GF-D8 (cell line): ENCODE measurements at places on chromosomes 7 and 10.

GRCh38 chr7:112892263-112892662 lies 102.1 kb upstream of the TMEM168 start:
- DNase-seq = no peak

DNA sequence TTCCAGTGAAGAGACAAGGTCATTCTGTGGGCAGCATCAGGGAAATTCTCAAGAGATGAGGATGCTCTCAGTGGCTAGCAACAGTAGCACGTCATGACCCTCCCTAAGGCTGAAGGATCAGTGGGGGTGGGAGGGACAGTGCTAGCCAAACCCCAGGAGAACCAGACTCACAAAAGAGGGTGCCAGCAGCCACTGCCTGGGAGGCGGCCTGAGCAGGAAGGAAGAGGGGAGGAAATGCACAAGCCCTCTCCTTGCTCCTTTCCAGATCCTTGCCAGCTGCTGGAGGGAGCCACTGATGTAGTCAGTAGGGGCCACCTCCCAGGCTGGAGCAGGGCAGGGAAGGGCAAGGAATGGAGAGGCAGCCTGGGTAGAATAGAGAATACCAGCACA lies 302.7 kb downstream of the RPS24 start:
- DNase-seq = no peak

- no peak for DNase-seq
These were observed 90.0 kb upstream of the BMPER start for GRCh38 chr7:33815336-33815735.

DNA sequence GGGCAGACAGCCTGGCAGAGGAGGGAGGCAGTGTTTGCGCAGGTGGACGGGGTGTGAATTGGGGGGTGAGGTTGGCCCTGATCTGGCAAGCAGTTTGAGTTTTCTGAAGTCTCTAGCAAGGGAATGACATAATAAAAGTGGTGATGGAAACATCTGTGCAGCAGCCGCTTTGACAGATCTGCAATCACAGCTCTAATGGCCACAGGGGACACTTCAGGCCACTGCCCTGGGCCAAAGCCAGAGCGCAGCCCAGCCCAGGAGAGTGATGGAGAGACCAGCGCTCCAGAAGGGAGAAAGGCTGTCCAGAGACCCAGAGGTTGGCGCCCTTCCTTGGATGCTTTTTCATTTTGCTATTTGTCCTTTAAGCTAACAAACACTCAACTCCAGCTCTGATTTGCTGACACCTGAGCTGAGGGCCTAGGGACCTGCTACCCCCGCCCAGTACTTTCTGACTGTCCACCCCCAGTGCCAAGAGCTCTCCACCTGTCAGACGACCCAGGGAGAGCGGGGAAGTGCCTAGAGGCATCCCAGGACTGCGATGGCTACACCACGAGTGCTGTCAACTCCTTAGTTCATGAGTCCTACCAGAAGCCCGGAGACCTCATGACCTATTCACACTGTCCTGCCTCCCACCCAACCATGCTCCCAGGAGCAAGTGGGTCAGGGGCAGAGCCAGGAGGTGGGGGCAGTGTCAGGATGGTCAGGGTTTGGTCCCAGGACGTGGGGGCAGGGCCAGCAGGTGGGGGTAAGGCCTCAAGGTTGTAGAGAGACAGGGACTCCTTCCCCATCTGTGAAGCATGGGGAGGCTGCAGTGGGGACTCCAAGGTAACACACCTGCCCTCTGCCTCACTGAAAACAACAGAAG lies 112.6 kb downstream of the PRKAG2 start:
- DNase-seq = no peak

- DNase-seq = no peak
These were observed 3.1 kb upstream of the HOXA4 start for GRCh38 chr7:27133409-27134231.

- DNase-seq = no peak
These were observed 59.1 kb downstream of the PDGFA start for GRCh38 chr7:460374-461116.

GRCh38 chr10:23081221-23081750 lies 14.1 kb upstream of the MSRB2 start:
- no peak for DNase-seq

- DNase-seq = no peak
These were observed 852.0 kb upstream of the PHF14 start for GRCh38 chr7:10121631-10122030.

DNA sequence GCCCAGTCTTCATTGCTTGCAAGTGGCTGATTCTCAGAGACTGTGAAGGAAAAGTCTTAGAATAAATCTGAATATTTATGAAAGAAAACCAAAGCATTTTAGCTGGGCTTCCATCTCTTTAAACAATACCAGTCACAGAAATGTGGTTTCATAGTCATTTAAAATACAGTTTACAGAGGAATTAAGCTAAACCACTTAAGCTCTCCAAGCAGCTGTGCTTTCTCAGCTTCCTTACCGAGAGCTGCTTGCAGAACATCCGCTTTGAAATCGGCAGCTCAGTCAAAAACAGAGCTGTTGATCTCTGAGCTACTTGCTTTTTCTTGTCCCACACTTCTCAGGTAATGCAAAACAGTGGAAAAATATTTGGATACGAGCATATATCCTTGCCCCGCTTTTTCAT lies 134.5 kb downstream of the DYNC1I1 start:
- DNase-seq = no peak

DNA sequence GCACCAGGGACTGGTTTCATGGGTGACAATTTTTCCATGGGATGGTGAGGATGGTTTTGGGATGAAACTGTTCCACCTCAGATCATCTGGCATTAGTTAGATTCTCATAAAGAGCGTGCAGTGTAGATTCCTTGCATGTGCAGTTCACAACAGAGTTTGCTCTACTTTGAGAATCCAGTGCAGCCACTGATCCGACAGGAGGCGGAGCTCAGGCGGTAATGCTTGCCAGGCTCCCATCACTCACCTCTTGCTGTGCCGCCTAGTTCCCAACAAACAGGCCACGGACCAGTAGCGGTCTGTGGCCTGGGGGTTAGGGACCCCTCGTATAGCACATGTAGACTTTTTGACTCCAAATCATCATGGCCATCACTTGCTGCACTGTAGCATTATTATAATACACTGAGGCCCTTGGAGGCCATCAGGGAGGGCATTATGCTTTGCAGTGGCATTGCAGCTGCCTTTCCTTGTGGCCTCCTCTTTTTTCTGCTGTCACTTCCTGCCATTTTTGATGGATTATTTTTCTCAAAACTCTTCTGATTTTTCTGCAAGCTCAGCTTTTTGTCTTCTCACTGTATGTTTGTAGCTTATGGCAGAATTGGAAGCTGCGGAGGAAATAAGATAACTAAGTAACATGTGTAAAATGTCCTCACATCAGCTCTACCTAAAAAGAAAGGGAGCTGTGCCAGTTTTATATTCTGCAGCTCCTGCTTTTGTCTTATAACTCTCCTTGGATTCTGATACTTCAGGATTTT lies 18.5 kb downstream of the CSGALNACT2 start:
- DNase-seq = no peak

- DNase-seq = no peak
These were observed 18.2 kb upstream of the CHST3 start for GRCh38 chr10:71945819-71946474.

GRCh38 chr7:108097703-108098102 lies 32.5 kb downstream of the LAMB4 start:
- no peak for DNase-seq

DNA sequence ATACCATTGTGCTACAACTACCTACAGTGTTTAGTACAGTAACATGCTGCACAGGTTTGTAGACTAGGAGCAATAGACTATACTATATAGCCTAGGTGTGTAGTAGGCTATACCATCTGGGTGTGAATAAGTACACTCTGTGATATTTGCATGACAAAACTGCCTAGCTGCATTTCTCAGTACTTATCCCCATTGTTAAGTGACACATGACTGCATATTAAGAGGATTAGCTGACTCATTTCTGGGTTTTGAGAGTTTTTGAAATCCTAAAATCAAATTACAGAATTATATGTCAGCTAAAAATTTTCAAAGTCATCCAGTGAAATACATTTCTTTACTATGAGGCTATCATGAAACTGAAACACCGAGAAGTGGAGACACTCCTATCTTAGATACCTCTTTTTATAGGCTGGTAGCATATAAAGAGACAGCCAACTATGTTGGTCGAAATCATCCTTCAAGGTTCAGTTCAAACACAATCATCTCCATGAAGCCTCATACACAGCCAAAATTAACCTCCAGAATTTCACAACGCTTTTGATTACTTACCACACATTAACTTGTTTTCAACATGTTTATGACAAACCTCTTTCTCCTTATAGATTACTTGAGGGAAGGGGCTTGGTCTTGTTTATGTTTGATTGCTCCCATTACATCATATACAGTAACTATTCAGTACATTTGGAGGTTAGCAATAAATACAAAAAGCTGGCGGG lies 89.8 kb upstream of the ANK3 start:
- no peak for DNase-seq

DNA sequence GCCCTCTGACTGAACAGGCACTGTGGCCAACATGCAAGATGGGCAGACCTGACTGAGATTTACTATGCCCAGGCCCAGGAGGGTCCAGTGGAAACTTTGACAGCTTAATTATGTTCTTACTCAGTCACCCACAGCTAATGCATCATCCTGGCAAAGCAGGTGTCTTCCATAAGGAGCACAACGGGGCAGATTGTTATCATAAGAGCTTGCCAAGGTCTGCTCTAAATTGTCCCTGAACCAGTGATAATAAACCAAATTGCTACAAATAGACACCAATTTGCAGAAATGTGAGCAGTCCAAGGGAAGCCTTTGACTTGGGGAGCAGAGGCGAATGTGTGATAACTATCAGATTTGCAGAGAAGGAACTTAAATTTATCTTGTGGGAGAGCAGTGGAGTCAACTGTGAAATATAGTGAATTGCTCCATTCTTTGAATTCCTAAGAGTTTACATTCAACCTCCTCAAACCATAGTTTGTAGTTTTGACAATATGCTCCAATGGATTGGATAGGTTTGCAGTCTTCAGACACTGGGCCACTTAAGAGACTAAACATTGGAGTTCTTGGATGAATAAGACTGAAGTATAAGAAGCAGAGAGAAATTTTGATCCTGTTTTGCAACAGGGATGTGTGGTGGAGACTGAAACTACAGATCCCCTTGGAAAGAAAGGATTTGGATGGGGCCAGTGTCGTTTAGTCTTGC lies 494.7 kb downstream of the CCSER2 start:
- DNase-seq = no peak

DNA sequence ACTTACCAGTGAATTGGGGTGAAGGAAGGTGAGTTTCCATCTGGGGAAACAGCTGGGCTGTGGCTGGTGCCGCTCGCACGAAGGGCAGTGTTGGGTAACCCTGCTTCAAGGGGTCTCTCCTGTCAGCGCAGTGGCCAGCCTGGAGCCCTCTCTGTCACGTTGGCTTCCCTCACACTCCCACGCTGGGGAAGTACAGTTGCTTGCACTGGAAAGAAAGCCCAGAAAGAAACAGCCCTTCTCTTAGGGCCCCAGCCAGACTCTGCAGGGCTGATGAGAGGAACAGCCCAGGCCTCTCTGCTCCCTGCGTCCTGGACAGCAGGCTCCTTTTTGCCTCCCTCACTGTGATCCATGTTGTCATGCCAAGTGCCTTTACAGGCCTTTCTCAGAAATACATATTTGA lies 40.3 kb upstream of the TRIM8 start:
- DNase-seq = peak; percentile 72

DNA sequence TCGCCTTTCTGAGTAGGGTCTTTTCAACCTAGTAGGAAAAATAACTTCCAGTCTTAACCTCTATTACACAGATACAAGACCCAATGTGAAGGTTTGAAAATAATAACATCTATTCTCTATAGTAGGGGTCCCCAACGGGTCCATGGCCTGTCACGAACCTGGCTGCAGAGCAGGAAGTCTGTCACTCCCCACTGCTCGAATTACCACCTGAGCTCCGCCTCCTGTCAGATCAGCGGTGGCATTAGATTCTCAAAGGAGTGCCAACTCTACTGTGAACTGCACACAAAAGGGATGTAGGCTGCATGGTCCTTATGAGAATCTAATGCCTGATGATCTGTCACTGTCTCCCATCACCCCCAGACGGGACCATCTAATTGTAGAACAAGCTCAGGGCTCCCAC lies 7.4 kb downstream of the YWHAG start:
- no peak for DNase-seq

GRCh38 chr10:35192645-35193249 lies 66.1 kb downstream of the CREM start:
- no peak for DNase-seq
